CD4-positive, alpha-beta T cell treated with Interleukin-1 beta for 1 hour (primary cell): ENCODE measurements at places on chromosomes 4 and X.

DNA sequence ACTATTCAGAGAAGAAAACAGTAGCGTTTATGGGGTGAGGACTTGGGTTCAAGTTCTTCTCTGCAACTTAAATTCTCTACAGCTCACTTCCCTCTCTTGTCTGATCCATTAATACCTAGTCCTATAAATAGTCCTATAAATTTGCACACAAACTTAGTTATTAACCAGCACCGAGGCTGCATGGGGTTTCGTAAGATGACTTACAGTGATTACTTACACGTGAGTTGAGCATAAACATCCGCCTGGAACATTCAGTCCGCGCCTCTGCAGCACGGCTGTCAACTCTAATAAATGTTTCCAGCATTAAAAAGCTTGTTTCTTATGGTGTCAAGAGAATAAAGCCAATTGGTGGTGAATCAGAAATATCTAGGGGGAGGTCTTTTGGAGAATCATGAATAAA lies 103.0 kb upstream of the ENPP6 start:
- no peak for DNase-seq

DNA sequence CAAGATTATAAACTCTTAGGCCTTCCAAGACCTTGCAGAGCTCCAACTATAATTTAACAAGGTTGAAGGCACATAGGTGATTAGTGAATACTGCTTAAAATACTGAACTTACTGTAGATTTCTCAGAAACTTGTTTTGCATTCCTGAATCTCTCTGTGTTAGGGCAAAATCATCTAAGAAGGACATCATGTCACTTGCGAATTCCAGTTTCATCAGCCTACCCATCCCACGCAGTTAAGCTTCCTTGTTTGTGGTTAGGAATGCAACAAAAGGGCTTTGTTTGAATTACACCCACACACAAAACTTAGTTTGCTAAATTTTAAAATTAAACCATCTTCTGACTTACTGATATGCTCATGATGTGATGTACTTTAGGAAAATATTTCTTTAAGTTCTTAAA lies 174.0 kb downstream of the SOWAHB start:
- DNase-seq = no peak

DNA sequence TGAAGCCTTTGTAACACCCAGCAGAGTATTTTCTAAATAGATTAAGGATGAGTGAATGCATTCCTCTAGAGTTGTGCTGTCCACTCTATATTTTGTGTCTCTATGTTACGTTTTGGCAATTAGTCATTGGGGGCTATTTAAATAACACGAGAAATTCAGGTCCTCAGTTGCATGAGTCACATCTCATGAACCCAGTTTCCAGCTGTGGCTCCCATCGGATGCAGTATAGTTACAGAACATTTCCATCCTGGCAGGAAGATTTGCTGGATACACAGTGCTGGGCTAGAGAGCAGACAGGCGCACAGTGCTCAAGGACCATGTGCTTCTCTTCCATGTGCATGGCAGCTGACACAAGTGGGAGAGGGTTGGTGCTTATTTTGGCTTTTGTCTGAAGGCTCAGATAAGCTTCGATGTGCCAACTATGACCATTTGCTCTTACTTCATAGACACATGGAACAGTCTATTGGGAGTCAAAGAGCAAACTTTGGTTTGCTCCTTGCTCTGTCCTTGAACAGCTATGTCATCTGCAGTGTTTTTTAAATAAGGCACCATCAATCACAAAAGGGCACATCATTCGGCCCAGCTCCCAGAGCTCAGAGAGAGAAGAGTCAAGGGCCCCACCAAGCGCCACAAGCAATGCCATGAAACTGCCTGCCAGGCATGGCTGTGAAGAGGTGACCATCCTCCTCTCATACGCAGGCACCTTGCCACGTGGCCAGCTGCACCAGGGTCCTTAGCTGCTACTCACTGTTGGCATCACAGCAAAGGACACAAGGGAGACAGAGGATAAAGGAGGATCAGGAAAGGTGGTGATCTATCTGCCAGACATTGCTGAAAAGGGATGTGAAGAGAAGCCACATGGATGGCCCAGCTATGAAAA lies 8.1 kb upstream of the STS start:
- no peak for DNase-seq

DNA sequence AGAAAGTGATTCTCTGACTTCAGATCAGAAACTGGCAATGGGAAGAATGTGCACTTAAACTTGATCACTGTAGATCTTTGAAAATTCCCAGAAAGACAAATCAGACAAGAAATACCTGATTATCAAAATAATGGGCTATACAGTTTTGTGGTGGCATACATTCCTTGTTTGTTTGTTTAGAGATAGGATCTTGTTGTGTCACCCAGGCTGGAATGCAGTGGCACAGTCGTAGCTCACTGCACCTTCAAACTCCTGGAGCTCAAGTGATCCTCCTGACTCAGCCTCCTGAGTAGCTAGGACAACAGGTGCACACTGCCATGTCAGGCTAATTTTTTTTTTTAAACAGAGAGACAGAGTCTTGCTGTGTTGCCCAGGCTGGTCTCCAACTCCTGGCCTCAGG lies 81.0 kb upstream of the SPRY1 start:
- DNase-seq = no peak

- no peak for DNase-seq
Observed at GRCh38 chr4:82661181-82661992, 99.6 kb upstream of the TMEM150C start.

GRCh38 chr4:185457136-185457535 lies 14.4 kb downstream of the CCDC110 start:
- no peak for DNase-seq

- no peak for DNase-seq
Observed at GRCh38 chrX:140733766-140734342, 24.3 kb downstream of the LINC00632 start.

- no peak for DNase-seq
Observed at GRCh38 chrX:50818986-50819385, 5.0 kb upstream of the SHROOM4 start.

GRCh38 chrX:105323928-105324327 lies 103.4 kb upstream of the TEX13A start:
- DNase-seq = no peak

GRCh38 chrX:136847874-136848273 lies 32.7 kb downstream of the RBMX start:
- no peak for DNase-seq

DNA sequence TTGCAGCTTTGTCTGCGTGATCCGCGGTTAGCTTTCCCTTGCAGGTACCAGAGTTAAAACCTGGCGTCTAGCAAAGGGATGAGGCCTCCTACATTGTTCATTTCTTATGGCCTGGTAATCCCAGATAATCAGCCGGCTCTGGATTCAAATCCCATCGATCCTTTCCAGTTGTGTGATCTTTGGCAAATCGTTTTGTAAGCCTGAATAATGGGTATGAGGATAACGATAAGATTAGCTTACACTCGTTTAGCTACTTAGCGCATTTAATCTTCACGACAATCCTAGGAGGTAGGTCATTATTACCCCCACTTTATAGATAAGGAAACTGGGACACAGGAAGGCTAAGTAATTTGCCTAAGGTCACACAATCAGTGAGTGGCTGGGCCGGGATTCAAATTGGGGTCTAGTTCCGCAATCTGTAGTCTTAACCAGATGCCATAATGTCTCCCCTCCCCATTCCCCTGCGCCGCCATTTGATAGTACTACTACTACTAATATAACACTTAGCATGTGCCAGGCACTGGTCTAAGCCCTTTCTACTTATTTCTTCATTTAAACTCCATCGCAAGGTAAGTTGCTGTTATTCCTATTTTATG lies 1.7 kb upstream of the UBA1 start:
- DNase-seq = no peak

DNA sequence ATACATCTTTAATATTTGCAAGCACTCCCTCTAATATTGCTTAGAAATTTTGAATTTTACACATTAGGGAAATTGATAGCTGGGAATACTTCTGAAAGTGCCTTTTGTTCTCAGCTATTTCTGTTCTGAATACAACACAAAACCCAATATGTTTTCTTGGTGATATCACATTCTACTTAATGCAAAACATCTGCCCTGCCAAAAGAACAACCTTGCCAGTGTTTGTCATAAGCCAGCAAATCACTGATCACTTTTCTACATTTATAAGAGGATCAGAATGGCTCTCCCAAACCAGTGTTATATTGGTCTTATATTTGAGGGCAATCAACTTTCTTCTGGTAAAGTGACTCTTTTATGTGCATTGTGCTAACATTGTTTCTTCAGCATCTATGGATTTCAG lies 126.8 kb upstream of the APOOL start:
- DNase-seq = no peak

DNA sequence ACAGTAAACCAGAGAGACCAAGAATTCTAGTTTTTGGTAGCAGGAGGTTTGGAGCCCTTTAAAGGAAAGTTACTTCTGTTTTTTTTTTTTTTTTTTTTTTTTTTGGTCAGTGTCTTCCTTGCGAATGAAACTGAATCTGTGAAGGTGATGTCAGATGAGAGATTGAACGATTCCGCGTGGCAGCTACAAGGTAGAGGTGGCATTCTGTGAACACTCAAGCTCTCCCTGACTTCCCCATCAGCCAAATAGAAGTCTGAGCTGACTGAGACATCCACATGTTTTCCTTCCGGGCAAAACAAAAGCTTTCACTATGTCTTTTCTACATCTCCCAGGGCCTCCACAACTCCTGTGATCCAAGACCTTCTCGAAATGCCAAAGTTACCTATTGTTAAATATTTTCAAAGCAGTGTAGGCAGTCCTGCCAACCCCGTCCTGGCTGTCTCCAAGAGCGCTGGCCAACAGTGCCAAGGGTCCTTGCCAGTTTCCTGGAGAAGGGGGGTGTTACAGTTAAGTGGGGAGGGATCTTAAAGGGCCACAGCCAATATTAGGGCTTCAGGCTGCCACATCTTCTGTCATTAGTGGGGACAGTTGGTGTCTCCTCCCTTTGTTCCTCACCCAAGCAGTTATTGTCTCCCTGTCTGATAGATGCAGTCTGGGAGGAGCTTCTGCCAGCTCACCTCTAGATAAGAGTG lies 102.9 kb upstream of the SLC34A2 start:
- DNase-seq = no peak

GRCh38 chr4:143185253-143186107 lies 763 bp downstream of the USP38 start:
- peak; percentile 14 for DNase-seq

DNA sequence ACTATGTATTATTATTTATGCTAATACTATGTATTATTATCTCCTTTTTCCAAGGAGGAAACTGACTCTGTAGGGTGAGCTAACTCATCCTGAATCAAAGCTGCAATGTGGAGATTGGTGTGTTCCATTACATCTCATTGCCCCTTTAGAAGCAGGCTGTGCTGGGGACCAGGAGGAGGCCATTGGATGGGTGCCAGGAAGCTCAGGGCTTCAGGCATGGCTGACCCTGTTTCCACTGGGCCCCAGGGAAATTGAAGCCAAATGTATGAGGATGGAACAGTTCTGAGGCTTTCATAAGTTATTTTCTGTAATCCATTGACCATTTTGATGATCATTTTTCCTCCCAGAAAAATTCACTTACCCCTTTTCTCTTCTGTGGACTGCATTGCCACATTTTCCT lies 418.8 kb upstream of the ZFP42 start:
- no peak for DNase-seq
